ENCODE measurements at places on chromosomes 4 and X.
A peak's percentile ranks its signal among the peaks of the same experiment; 100 is the strongest.

GRCh38 chr4:125350470-125351135 lies 35.8 kb downstream of the FAT4 start:
- no peak for DNase-seq

GRCh38 chrX:15143050-15143824 lies 126.6 kb downstream of the ASB9 start:
- DNase-seq: peak; percentile 23

DNA sequence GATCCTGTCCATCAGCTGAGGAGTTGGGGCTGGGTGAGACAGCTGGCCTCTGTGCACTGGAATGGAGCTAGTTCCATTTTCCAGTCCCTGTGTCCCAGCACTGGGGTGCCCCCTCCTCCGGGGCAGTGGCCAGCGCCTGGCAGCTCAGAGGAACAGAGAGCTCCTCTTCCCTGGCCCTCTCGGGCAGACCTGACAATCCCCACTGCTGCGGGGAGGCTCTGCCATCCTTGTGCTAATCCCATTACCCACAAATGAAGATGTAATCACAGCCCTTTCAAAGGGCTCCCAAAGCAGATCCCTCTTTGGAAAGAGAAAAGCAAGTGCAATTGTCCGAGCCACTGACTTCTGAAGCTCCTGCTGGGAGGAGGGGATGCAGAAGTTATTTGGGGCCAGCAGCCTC lies 75.1 kb upstream of the MSX1 start:
- no peak for DNase-seq

DNA sequence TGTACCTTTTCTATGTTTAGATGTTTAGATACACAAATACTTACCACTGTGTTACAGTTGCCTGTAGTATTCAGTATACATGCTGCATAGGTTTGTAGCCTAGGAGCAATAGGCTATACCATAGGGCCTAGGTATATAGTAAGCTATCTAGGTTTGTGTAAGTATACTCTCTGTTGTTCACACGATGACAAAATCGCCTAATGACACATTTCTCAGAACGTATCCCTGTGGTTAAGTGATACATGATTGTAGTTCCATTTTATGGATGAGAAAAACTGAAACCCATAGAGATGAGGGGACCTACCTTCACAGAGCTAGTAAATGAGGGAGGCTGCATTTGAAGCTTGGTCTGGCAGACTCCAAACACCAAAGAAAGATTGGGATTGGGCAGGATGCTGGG lies 79.4 kb upstream of the EFNB1 start:
- DNase-seq: no peak

DNA sequence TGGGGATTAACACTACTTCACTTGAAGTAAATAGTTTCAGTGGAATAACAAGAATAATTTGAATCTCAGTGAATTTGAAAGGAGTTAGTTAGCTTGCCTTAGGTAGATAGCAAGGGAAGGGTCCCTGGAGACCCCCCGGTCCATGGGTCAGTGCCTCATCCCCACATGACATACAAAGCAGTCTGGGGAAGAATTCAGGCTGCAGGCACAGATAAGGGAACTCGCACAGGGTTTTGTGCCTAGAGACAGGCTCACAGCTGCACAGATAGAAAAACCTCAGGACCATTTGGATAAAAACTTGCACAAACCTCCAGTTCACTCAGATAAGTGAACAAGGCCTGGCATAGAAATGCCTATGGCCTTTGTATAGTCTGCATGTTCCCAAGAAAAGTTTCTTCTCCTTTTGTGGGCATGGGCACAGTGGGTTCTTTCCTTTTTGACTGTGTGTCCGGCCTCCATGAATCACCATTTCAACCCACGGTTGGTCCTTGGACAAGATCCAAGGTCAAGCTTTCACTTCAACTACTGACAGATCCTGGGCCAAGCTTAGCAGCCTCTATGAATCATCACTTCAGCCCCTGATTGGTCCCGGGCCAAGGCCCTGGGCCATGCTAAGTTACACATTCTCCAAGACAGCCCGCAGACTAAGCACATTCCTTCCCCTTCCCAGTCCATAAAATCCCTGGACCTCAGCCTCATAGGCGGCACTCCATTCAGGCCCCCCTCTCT lies 108.3 kb upstream of the KLHL4 start:
- DNase-seq: no peak

DNA sequence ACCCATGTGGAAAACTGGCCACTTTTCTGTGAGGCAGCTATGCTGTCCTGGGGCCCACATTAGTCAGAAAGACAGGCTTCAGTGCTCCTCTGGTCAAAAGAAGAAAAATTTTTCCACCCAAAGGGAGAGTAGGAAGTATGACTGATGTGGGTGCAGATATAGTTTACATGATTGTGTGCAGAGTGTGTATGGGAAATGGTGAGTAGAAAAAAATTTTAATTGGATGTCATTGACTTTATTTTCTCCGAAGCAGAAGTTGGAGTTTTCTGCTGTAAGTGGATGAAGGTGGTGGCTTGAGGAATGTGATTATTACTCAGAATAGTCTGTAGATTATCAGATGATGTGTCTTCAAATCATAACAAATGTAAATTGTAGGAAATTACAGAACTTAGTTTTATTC lies 241.5 kb upstream of the IGFBP7 start:
- no peak for DNase-seq

- DNase-seq: no peak
Measured at GRCh38 chr4:76208005-76208765, 5.4 kb downstream of the SCARB2 start.

GRCh38 chrX:77935886-77936285 lies 25.4 kb downstream of the ATP7A start:
- no peak for DNase-seq

GRCh38 chr4:7261087-7261486 lies 68.7 kb downstream of the SORCS2 start:
- no peak for DNase-seq

DNA sequence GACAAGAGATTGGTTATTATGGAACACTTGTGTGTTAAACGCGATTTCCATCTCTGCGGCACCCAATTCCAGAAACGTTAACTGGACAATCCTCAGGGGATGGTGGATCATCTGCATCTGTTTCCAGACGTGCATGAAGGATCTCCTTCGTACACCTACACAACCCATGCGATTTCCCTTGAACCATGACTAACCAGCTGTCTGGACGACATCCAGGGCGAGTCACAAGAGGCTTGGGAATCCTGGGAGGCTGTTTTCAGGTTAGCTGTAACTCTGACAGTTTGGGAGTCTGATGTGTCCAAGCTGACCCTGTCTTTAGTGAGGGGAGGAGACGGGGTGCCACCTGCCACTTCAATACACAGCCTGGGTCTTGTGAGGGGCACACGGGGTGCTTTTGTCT lies 84.5 kb downstream of the GATB start:
- DNase-seq: no peak

DNA sequence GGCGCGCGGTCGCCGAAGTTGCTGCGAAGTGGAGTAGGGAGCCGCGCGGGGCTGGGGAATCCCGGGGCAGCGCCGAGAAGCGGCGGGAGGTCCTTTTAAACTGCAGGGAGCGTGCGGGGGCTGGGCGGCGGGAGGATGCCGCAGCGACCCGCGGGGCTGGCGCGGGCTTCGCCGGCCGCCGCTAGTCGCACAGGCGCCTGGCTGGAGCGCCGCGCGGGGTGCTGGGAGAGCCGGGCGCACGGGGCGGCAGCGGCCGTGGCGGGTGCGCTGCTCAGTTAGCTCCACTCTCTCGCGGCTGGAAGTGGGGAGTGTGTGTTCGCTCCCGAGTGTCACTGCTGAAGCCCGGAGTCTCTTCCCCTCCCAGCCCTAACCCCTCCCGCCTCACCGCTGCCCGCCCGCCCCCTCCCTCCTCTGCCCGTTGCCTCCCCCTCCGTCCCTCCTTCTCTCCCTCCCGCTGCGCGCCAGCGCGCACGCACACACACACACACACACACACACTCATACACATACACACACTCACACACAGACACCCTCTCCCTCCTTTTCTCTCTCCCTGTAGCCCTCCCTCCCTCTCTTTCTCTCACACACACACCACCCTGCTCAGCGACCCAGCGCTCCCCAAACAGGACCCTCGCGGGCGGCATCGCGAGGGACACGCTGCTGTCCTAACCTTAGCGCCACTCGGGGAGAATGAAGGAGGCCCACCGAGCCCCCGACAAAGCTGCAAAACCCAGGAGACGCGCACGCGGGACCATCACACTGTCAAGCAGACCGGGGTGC lies at the start of gene NDNF:
NDNF (minus strand) TSS at position 312 of the 780 bp plus-strand sequence. CDS start 26,698 bp downstream, outside the sequence.
- DNase-seq: no peak

- DNase-seq: peak; percentile 9
Measured at GRCh38 chr4:139175646-139176301, 1.2 kb downstream of the ELF2 start.

DNA sequence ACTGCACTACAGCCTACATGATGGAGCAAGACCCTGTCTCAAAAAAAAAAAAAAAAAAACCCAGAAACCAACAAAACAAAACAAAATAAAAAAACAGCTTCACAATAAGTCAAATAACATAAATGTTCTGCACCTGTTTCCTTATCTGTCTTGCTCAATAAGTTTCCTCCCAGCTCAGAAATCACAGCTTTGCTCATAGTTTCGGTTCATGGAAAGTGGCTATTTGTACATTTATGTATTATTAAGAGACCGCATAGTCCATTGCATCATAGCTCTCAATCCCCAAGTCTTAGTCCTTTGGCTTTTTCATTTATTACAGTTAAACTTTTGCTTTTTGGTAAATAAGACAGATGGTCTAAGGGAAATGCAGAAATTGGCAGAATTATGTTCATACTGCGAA lies 24.4 kb upstream of the CFAP299 start:
- no peak for DNase-seq

DNA sequence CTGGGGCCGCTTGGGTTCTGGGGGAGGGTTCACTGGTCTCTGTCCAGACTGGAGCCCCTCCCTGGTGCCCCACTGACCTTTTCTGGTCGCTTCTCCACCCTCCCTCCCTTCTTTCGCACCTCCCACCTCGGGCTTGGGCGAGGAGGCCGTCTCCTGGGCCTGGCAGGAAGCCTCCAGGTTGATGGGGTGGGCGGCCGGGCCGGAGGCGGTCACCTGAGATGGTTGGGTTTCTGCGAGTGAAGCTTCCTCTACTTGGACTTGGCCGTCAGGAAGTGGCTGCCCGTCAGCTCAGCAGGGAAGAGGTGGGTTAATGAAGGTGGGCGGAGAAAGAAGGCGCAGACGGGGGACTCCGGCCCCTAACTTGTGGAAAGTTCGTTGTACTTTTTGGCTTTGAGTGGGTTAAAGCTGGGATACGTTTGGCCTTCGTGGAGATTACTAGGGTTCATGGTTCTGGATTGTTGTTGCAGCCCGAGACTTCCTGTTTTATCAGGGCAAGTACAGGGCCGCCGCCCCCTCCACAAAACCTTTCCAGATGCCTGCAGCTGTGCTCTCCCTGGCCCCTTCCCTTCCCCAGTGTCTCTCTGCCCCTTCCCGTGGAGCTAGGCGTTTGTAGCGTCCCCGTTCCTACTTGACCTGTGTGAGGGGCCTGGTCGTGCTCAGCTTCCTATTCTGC lies 1.2 kb downstream of the AKAP17A start:
- no peak for DNase-seq

DNA sequence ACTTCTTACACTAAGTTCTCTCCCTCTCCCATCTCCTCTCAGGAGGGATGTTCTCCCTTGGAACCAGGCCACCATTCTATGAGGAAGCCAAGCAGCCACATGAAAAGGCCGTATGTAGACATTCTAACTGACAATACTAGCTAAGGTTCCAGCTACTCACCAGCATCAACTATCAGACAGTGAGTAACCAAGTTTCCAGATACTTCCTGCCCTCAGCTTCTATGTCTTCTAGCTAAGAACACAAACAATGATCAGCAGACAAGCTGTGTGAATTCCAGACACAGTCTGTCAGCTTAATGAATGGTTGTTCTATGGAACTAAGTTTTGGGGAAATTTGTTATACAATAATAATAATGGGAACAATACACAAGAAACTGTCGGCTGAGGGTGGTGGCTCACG lies 50.8 kb downstream of the SMIM14 start:
- no peak for DNase-seq

- no peak for DNase-seq
Measured at GRCh38 chrX:47596256-47596655, 14.0 kb downstream of the TIMP1 start.

GRCh38 chr4:1329408-1330371 lies 17.3 kb upstream of the UVSSA start:
- DNase-seq: no peak

GRCh38 chr4:61070269-61070668 lies 129.9 kb upstream of the ADGRL3 start:
- DNase-seq: no peak

DNA sequence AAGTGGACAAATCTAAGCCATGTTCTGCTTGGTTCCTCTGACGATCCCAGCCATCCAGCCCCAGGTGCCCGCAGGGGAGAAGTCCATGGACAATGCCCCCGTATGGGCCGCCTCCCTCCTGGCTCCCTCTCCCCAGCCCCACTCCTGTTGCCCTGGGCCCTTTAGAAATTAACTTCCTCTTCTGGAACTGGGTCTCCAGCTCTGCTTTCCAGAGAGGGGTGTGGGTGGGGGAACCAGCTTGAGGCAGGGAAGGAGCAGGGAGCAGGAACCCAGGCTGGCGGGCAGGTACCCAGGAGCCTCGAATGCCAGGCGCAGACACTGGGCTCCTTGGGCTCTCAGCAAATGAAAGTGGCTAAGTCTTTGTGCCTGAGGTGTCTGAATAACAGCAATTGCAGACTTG lies 12.7 kb upstream of the ABLIM2 start:
- DNase-seq: no peak

- no peak for DNase-seq
Measured at GRCh38 chrX:35842674-35843073, 44.5 kb downstream of the MAGEB16 start.

- DNase-seq: no peak
Measured at GRCh38 chrX:79169484-79169883, 25.0 kb downstream of the GPR174 start.

- DNase-seq: no peak
Measured at GRCh38 chrX:13000301-13000811, 25.4 kb downstream of the TMSB4X start.

GRCh38 chr4:159042097-159042605 lies 60.7 kb upstream of the RAPGEF2 start:
- DNase-seq: no peak

DNA sequence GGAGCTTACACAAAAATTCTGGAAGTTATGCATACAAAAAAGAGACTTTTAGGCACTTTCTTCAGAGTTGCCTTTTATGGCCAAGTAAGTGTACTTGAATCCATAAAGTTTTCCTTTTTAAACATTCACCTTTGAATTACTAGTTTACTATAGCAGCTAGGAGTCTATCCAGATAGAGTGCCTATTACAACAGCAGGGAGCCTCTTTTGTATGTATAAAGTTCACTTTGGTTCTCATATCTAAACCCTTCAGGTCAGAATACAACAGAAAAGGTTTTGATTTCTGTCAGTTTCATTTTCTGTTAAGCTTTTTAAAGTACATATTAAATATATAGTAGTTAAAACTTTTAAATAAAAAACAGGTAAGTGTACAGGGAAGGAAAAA lies 51.4 kb upstream of the IL13RA1 start:
- no peak for DNase-seq

DNA sequence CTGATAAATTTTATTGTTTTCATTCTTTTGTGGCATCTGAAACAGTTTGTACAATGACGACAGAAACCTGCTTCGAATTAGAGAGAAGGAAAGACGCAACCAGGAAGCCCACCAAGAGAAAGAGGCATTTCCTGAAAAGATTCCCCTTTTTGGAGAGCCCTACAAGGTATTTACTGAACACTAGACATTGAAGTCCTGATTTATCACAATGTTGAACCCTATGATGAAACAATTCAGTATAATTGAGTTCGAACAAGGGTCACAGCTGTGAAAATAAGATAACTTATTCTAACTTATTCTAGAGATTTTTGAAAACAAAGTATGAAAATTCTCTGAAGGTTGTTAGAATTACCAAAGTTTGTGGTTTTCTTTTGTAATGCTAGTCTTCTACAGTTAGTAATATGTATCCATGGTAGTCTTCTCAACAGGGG lies 111.3 kb downstream of the AFF1 start:
- DNase-seq: no peak

GRCh38 chr4:10688022-10688421 lies 3.5 kb upstream of the CLNK start:
- no peak for DNase-seq
